Colonic mucosa (tissue), 4 donors: ENCODE measurements at places on chromosomes 2 and 18.

- DNase-seq, result no peak
These were observed 682 bp upstream of the LNPK start for GRCh38 chr2:176002688-176003210.

DNA sequence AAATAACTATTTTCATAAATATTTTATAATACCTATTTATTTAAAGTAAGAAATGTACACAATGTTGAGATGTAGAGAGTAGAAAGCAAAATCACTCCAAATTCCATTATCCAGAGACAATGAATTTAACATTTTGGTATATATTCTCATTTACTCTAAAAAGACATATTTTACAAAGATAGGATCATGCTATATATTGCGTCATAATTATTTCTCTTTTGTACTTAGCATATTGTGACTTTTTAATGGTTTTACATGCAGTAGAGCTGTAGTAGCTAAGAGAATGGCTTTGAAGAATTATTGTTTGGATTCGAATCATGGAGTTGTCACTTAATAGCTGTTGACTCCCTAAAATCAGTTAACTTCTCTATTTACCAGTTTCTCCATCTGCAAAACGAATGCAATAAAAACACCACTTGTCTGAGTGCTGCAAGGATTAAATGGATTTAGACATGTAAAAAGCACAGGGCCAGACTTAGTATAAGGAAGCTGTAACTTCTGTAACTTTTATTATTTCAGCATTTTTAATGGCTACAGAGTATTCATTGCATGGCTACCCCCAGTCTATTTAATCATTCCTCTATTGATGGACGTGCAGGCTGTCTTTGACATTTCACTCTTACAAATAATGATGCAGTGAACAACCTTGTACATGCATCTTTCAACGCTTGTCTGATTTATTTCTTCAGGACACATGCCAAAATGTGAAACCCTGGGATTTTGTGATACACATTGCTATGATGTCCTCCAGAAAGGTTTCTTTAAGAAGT, 33.2 kb downstream of the KCNS3 start:
- DNase-seq, result no peak

DNA sequence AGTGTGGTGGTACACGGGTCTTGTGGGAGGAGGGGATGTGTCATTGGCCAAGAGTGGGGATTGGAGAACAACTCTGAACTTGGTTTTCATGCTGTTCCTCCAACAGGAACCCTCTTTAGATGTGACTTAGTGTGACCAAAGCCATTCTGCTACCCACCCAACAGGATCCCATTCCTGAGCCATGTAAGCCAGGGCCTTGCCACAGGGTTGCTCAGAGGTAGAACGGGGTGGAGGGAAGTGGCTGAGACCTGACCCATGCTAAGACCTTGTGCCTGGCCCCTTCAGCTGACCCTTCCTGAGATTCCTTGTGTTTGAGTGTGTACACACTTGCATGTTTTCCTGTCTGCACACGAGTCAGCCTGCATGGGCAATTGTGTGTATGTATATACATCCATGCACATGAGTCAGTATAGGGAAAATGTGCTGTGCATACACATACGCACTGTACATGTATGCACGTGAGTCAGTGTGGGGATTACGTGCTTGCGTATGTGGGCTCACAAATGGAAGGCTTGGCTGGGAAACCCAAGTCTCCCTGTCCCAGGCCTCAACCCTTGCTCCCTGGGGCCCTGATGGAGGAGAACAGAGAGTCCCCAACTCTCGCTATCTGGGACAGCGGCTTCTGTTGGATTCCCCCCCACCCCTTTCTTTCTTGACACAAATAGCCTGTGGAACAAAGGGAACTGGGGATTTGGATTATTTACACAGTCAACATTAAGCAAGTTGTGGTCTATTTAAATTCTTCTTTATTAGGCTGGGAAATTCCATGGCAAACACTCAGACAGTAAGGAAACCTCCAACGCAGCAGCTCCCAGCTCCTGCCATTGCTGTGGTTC, 339.8 kb downstream of the DYSF start:
- DNase-seq, result no peak

DNA sequence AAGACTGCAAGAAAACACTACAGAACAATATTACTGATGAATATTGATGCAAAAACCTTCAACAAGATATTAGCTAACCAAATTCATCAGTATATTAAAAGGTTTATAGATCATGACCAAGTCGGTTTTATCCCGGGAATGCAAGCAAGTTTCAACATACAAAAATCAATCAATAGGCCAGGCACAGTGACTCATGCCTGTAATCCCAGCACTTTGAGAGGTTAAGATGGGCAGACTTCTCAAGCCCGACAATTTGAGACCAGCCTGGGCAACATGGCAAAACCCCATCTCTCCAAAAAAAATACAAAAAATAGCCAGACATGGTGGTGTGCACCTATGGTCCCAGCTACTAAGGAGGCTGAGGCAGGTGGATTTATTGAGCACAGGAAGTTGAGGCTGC, 82.9 kb downstream of the FSIP2 start:
- no peak for DNase-seq

- no peak for DNase-seq
These were observed 1.1 kb downstream of the GREB1 start for GRCh38 chr2:11534746-11535484.

GRCh38 chr2:11583840-11584524, 50.1 kb downstream of the GREB1 start:
- DNase-seq, result peak; percentile 55

GRCh38 chr2:113922784-113923183, 32.9 kb downstream of the ACTR3 start:
- no peak for DNase-seq

DNA sequence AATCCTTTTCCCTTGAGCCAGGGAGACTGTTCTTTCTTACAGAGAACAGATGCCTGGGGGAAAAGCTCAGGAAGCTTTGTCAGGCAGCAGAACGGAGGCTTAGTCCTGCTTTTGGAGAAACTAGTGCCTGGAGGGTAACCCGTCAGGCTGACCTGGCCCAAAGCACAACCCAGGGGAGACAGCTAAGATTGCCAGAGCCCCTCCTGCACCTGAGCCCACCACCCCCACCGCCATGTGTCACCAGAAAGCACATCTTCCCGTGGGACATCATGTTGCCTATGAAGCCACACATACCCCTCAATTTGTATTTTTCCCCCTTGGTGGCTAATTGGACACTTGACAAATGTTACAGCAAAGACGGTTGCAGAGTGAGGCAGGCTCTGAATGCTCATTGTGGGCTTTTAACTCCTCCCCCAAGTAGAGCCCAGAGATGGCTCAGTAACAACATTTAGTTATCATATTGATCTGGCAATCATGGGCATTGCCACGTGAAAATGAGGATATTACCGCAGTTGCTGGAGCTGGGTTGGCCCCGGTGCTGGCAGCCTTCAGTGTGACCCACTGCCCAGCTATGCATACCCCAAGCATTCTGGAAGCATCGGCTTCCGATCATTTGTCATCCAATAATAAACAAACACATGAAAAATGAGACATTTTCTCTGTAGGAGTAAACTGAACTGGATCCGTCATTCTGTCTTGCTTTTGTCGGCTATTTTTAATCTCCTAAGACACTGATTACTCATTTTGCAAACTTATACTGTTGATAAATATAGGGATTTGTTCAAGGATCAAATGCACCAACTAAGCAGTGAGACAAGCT, 229.5 kb downstream of the ATAD2B start:
- DNase-seq, result no peak

GRCh38 chr2:170694316-170694715, 20.8 kb upstream of the SP5 start:
- DNase-seq, result no peak

GRCh38 chr2:231411831-231412617, 16.5 kb downstream of the B3GNT7 start:
- DNase-seq, result peak; percentile 97

DNA sequence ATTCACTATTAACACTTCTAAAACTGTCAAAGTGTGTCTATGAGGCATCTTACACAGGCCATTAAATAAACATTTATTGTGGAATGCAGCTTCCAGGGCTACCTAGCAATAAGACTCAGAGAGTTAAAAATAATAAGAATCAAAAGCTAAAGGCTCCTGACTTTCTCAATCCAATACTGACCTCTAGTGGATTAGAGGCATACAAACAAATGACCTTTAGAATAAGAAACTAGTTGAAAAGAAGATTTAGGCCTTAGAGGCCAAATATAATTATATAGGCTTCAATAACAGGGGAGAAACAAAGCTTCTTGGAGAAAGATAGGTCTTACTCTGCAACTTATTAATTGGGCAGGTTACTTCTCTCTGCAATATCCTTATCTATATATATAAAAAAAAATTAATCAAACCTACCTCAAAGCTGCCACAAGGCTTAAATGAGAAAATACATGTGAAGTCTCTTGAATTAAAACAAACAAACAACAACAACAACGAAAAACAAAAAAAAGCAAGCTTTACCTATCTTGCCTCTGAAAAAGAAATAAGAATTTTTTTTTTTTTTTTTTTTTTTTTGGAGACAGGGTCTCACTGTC, 246.1 kb downstream of the EXOC6B start:
- no peak for DNase-seq

- peak; percentile 17 for DNase-seq
These were observed 6.0 kb downstream of the RETREG2 start for GRCh38 chr2:219184121-219184520.

GRCh38 chr2:1170711-1171110, 220.1 kb downstream of the SNTG2 start:
- DNase-seq, result no peak

DNA sequence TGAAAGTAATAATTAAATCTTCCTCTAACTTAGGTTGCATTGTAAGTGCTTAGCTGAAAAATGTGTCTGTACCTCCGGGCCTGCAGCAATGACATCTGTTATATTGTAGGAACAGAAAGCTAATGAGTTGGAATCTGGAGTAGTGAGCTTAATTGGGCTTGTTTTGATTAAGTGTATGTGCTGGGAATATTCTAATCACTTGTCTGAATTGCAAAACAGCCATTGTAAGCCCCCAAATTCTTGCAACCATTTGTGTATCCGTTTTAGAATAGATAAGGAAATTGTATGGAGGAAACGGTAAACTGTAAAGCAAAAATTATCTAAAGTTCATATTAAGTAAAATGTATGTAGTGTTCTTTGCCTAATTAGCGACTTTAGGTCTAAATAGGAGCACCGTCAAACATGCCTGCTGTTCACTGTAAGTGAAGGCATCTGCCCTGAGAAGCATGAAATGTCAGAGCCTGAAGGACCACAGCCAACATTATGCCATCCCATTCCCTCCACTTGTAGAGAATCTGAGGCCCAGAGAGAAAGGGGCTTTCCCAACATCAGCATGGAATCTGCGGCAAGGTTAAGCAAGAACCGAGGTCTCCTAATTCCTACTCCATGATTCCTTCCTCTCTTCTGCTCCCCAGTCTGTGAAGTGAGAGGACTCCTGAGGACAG, 466.4 kb downstream of the TDRD15 start:
- no peak for DNase-seq

DNA sequence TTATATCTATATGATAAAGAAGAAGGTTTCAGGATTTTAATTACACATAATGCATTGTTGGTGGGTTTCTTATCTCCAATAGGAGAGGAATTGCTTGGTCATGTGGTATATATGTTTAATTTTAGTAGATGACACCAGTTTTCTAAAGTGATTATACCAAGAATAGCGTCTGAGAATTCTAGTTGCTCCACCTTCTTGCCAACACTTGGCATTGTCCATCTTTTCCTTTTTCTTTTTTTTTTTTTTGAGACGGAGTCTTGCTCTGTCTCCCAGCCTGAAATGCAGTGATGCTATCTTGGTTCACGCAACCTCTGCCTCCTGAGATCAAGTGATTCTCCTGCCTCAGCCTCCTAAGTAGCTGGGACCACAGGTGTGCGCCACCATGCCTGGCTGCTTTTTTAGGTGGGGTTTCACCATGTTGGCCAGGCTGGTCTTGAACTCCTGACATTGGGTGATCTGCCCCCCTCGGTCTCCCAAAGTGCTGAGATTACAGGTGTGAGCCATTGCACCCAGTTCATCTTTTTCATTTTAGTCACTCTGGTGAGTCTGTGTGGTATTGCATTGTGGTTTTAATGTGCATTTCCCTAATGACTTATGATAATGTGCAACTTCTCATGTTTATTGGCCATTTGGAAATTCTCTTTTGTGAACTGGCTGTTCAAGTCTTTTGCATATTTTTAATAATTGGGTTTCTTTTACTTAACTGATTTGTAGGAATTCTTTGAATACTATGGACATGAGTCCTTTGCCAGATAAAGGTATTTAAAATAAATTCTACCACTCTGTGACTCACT, 37.3 kb upstream of the ZNF512 start:
- DNase-seq, result no peak

DNA sequence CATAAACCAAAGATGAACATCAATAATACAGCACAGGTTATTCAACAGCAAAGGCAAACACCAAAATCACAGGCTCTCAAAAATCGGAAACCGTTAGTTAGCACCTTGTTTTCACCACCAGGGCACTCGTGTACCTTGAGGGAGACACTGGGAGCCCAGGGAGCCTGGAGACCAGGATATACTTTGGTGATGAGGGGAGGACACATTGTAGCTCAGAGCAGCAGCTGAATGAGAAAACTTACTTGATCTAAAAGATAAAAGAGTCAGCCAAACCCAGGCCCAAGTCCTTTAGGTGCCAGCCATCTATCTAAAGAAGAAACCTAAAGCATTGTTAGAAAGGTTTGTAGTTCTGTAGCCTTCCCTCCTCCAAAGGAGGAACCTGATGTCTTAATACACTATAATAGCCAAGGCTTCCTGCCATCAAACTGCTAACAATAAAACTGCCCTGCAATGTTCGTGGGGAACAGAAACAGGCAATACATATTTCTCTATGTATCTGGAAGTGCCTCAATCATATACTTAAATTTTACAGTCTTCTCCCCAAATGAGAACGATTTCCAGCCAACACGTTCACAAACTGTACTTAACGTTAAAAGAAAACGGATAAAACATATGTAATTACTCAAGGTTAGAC, 19.3 kb downstream of the BCL11A start:
- DNase-seq, result no peak

DNA sequence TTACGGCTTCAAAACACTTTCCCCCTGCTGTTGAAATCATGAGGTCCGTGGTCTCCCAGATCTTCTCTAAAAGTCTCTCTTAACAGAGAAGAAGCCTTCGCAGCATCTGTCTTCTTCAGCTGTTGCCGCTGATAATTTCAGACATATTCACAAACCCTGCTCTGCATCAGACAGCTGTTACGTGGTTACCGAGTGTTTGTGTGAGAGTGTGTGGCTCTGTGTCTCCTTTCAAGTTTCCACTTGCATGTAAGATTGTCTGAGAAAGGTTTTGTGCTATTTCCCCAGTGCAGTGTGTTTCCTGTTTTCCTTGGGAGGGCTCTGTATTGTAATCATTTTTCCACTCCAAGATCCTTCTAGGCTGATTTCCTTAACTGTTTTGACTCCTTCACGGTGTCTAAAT, 32.8 kb downstream of the MAIP1 start:
- no peak for DNase-seq
